ENCODE measurements at places on chromosomes 5 and 9.

- DNase-seq = no peak
These were observed 37.0 kb downstream of the NR6A1 start for GRCh38 chr9:124733964-124734740.

GRCh38 chr9:103287361-103287760 is 292.2 kb downstream of the CYLC2 start:
- DNase-seq = no peak

GRCh38 chr5:1134478-1134877 is 22.6 kb upstream of the SLC12A7 start:
- no peak for DNase-seq

GRCh38 chr9:135641745-135642144 is 2.4 kb upstream of the GLT6D1 start:
- no peak for DNase-seq

GRCh38 chr5:146336197-146336596 is 2.4 kb upstream of the POU4F3 start:
- DNase-seq = no peak

- DNase-seq = peak; percentile 69
These were observed 15.8 kb upstream of the GLIS3 start for GRCh38 chr9:4315582-4316215.

- peak; percentile 11 for DNase-seq
These were observed 44.0 kb downstream of the ROR2 start for GRCh38 chr9:91905991-91906469.

- DNase-seq = no peak
These were observed 180.0 kb upstream of the RGMB start for GRCh38 chr5:98593418-98593817.

All from activated CD4-positive, alpha-beta T cell treated with anti-CD3 and anti-CD28 coated beads, Interleukin-2, amount 50 U/mL, for 1 hour (primary cell).